ENCODE measurements at places on chromosomes 12 and 14.

DNA sequence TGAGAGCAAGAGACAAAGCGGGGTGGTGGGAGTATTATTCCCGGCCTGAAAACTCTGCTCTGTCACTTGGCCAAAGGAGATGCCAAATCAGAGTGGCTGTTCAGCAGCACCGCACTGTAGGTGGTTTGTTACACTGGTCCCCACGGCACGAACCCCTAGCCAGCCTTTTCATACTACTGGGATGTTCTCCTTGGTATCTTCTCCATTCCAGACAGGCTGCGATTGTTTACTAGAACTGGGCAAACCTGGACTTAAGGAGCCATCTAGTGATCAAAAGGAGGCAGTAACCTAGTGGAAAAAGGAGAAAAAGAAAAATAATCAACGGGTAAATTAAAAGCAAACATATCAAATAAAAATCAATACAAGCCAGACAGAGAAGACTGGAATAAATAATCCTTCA lies 58.9 kb upstream of the TMTC2 start:
- DNase-seq: peak; percentile 42

DNA sequence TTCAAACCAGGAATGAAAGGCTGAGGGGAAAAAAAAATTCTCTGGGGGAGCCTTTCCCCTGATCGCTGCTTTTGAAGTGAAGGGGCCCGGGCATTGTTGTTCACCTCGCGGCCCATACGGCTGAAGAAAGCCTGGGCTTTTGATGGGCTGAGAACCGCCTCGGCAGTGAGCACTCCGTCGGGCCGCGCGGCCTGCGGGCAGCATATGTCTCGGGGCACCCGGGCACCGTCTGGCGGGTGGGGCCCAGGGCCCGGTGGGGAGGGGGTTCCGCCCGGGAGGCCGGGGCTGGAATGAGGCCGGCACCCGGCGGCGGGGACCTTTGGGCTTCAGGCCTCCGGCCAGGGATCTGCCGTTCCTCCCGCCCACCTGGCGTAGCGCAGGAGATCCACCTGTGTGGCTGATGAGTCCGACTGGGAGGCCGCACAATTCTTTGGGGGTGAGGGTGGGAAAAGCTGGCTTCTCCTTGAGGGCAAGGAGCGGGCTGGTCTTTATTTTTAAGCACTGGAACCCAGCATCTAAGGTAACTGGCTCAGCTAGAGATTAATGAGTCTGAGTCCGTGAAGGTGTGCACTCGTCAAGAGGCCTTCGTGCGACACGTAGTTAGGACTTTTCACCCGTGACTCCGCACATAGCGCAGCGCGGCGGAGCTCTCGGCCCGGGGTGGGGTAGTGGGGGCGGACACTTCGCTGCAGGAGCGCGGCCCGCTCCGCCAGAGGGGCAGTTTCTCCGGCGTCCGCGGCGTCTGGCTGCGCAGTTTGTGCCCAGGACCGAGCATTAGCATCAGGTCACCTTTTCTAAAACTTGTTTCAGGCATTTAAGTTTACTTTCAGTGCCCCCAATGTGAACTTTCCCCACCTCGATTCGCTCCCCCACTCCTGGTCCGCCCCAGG lies 10.6 kb downstream of the FOXA1 start:
- DNase-seq: no peak

DNA sequence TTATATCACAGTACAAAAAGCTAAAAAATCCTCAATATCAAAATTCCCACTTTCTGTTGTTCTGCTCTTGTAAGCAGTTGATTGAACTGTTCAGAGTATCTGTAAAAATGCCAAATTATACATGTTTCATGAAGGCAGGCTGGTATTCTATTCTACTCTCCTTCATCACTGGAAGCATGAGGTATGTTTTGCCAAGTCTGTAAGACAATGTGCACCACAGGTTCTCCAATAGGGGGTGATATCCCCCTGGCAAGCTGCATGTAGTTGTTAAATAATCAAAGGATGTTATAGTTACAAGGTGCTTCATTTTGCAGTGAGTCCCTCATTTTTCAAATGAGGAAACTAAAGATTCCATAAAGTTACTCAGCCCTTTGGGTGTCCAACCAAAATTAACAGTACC lies 15.1 kb upstream of the NEK9 start:
- DNase-seq: no peak

DNA sequence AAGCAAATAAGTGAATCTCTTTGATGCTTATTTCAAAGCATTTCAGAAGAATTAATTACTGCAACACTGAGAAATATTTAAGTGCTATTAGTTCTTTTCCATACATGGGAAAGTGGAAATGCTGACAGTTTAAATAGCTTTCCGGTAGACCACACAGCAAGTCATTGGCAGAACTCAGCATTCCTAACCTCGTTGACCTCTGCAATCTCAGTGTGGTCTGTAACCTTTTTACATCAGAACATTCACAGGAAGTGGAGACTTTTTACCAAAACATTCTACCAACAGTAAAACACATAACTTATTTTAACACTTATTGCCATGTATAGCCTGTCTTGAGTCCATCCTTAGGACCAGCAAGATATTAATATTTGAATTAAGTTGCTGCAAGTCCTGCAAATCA lies 249.5 kb upstream of the DCN start:
- DNase-seq: no peak

DNA sequence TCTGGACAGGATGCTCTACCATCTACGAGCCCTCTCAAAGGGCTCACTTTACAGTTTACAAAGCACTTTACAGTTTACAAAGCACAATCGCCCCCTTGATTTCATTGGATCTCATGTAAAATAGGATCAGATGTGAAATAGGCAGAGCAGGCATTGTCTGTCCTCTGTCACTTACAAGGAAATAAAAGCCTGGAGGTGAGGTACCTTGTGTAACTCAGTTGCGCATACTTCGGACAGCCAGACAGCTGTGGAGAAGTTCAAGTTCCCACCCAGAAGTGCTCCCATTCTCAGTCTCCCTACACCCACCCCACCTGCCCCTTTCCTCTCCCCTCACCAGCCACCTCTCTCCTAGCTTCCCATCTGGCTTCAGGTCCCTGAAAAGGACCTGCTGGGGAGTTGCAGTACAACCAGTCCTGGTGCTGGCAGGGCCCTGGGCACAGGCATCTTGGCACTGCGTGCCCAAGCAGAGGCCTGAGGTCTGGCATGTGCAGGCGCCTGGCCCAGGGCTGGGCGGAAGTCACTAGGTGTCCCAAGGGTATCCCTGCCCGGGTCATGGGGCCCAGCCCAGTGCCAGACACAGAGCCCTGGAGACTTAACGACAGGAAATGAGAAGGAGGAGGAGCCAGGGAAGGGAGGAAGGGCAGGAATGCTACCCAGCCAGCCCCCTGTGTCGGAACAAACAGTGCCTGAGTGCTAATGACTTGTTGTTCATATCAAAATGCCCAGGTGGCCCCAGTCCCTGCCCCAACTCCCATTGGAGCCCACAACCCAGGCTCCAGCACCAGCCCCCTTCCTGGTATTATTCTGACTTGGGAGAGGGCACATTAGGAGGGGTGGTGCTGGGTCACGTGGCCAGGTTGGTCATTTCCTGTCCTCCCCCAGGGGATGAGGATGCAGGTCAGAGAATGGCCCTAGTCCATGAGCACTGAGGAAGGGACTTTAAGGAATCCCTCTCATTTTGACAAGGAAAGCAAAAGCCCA lies 5.4 kb downstream of the RAPGEF3 start:
- peak; percentile 38 for DNase-seq

DNA sequence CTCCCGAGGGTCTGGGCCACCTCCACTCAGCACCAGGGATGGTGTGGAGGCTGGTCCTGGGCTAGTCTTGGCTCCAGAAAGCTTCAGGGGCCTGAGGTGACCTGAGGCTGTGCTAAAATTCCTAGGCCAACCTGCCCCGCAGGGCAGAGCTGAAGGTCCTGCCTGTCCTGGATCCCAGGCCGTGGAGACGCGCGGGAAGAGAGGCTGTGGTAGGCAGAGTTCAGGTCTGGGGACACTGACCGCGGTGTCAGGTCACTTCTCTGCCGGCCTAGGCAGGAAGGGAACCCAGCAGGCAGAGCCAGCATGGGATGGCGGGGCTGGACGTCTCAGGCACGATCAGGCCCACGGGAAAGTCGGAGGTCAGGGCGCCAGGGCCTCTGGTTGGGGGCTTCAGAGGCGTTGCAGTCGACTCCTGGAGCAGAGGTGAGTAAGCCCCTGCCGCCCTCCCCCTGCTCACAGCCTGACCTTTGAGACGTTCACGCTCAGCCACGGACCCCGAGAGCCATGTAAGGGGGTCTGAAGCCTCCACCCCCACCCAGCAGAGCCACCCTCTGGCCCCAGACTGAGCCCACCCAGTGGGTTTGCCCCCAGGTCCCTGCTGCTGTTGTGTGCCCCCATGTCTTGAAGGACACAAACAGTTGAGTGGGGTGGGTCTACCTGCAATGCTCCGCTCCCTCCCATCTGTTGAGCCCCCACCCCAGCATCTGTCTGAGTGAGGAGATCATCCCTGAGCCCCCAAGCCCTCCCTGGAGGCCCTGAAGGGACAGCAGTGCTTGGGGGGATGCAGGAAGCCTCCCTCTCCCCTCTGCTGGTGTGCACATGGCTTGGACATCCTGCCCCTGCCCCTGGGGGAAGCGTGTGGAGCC lies 142.7 kb downstream of the KIF26A start:
- DNase-seq: no peak

DNA sequence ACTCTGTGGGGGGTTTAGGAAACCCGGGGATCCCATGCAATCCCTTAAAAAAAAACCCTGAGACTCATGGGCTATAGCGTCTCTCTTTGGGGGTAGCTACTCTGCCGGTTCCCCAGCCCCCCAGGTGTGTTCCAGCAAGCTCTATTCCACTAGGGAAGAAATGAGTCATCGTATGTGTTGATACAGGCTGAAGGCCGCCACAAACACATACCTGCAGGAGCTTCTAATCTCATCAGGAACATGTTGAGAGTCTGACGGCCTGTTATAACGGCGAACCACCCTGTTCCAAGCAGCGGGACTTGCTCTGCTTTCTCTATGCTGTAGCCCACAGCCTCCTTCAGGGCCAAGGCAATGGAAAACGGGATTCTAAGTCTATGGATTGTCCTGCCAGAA lies 977 bp upstream of the KRT5 start:
- DNase-seq: no peak

GRCh38 chr12:111298582-111299436 lies 70.1 kb downstream of the PHETA1 start:
- DNase-seq: peak; percentile 8

GRCh38 chr14:83316356-83316755 lies 1782.7 kb upstream of the SEL1L start:
- DNase-seq: no peak

- DNase-seq: no peak
These were observed 5.6 kb downstream of the MBD6 start for GRCh38 chr12:57528176-57528575.

GRCh38 chr12:54028314-54029201 lies at the start of gene HOXC6:
TSS of gene HOXC6 (plus strand) at chr12:54028440. CDS start at chr12:54028522, 82 bp downstream.
- no peak for DNase-seq

All from globus pallidus (tissue), 1 donor.